ENCODE measurements at places on chromosomes 2 and 18.

DNA sequence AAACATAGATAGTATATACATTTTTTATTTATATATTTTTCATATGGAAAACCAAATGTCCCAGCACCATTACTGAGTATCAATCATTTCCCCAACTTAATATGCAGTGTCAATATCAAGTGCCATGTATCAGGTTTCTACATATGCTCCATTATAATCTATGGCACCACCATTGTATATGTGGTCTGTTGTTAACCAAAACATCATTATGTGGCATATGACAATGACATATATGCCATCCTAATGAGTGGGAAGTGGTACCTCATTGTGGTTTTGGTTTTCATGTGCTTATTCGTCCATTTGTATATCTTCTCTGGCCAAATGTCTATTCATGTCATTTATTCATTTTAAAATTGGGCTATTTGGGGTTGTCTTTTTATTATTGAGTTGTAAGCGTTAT lies 9.2 kb downstream of the PTPN18 start:
- no peak for DNase-seq

GRCh38 chr2:4553241-4553640 lies 849.9 kb downstream of the DCDC2C start:
- no peak for DNase-seq

- DNase-seq = no peak
Measured at GRCh38 chr2:173550143-173550542, 195.5 kb downstream of the CDCA7 start.

- DNase-seq = no peak
Measured at GRCh38 chr2:150207979-150208378, 279.5 kb downstream of the RND3 start.

DNA sequence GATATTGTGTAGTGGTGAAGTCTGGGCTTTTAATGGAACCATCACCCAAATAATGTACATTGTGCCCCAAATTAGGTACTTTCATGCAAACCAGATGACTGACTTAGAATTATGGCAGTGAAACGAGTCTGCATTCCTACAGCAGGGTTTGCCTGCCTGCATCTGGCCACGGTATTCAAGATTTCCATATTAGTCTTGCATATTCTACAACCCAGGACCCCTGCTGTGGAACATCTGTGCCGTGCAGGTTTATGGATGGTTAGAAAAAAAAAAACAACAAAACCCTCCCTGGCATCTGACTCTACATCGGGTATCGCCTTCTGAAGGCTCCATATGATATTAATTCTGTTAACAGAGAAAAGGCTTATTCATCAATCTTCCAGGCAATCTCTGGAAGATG lies 394.8 kb downstream of the DCDC2C start:
- no peak for DNase-seq

DNA sequence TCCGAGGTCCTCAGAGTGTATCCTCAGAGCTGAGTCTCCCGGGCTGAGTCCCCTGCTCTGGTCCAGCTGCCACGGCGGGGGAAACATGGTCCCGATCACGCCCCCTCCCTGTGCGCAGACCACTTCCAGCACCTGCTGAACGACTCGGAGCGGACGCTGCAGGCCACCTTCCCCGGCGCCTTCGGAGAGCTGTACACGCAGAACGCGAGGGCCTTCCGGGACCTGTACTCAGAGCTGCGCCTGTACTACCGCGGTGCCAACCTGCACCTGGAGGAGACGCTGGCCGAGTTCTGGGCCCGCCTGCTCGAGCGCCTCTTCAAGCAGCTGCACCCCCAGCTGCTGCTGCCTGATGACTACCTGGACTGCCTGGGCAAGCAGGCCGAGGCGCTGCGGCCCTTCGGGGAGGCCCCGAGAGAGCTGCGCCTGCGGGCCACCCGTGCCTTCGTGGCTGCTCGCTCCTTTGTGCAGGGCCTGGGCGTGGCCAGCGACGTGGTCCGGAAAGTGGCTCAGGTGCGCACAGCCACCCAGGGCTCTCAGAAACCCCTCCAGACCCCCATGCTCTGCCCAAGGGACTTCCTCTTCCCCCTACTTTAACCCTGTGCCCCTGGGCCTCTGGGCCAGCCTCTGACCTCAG lies 26.7 kb downstream of the GPC1 start:
- DNase-seq = no peak

DNA sequence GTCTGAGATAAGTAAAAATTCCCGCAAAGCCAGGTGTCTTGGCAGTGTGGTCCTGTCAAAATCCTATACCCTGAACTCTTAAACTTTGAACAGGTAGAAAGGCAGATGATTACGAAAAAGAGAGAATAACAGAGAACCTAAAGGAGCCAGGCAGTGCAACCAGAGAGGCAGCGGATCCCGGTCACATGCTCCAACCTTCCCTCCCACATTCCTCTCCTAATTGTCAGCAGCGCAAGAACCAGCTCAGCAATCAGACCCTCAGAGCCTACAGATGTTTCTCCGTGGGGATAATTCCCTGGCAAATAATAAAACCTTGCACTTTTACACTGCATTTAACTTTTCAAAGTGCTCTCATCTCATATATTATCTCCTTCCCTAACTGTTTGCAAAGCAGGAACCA lies 124.8 kb downstream of the EPHA4 start:
- no peak for DNase-seq

DNA sequence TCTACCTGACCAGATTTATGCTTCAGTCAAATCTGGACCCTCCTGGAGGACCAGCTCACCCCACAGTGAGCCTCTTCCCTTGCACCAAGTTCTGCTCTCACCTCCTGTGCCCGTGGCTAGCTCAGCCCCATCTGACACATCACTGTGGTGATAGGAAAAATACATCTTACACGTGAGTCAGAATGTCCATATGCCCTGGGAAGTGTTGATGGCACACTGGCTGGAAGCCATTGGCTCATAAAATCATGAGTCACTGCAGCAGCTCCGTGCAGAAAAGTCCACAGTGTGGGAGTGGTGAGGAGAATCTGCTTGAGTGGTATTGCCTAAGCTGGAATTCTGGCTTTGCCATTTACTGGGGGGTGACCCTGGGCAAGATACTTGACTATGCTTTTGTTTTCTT lies 42.6 kb upstream of the RAPGEF4 start:
- DNase-seq = no peak

DNA sequence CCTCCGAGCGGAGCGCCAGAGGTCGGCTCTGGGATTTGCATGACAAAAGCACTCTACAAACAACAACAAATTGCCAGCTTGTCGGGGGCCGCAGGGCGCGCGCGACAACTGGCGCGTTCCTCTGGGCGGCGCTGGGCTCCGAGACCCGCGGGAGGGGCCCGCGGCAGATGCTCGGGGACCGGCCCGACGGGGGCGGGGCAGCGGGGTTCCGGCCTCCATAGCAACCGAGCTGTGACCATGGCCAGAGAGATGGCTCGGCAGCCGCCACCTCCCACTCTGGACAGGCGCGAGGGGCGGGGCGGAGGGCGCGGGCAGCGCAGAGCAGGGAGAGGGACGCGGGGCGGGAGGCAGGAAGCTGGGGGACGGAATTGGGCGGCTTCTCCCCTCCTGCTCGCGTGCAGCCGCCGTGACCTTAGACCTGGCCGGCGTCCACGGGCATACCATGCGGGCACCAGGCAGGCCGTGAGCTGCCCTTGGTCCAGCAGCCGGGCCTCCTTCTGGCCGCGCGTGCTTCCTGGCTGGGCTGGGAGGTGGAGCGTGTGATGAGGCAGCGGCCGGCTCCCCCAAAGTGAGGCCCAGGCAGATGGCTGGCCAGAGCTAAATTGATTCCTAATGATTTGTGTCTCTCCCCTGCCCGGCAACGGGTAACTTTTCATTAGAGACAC lies 171.5 kb downstream of the CELF4 start:
- no peak for DNase-seq

DNA sequence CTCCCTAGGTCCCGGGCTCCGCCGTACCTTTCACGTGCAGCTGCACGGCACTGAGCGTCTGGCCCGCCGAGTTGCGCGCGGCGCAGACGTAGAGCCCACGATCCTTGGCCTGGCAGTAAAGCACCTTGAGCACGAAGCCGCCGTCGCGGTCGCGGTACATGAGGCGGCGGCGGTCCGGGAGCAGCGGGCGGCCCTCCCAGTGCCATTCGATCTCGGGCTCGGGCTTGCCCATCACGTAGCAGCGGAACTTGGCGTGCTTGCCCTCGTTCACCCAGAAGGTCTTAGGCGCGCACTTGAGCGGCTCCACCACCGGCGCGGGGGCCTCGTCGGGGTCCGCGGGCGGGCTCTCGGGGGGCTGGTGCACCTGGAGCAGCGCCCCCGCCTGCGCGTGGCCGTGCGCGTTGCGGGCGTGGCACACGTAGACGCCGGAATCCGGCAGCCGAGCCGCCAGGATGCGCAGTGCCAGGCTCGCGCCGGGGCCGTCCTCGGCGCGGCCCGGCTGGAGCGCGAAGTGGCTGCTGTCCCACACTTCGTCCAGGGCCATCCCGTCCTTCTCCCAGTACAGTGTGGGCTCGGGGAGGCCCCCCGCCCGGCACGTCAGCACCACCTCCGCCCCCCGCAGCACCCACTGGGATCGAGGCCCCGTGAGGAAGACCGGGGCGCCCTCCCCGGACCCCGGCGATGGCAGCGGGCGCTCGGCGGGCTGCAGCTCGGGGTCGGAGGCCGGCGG lies 980 bp downstream of the OBSL1 start:
- DNase-seq = no peak

GRCh38 chr2:237122214-237122666 lies 36.6 kb downstream of the COPS8 start:
- DNase-seq = peak; percentile 7

GRCh38 chr2:128365217-128365905 lies 46.7 kb upstream of the HS6ST1 start:
- no peak for DNase-seq

DNA sequence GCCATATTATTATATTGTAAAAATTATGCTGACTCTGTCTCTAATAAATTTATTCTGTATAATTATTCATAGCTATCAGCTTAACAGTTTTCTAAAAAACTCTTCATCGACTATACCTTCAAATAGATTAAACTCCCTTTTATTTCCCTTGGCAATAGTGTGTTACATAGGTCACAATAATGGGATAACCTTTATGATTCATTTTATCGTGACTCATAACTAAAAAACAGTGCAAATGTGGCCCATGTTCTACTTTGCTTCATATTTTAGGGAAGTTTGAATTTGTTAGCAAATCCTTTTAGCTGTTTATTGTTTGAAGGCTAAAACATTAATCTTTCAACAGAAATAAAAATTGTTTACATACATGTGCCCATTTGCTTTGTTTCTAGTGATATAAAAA lies 783.2 kb upstream of the CDH2 start:
- DNase-seq = no peak

GRCh38 chr2:161138429-161138828 lies 21.8 kb upstream of the TANK start:
- DNase-seq = no peak

DNA sequence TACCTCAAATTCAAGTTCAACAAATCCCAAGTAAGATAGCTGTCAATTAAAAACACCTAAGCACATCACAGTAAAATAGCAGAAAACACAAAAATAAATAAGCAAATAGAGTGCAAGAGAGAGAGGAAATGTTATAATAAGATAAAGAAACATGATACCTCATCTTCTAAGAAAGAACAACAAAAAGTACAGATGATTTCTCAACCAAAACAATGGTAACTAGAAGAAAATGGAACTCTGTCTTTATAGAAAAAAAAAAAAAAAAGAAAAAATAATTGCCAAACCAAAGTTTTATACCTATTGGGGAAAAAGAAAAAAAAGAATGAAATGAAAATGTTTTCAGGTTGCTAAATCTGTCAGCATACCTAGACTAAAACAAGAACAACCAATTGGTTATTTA lies 1253.5 kb upstream of the CDH2 start:
- no peak for DNase-seq

DNA sequence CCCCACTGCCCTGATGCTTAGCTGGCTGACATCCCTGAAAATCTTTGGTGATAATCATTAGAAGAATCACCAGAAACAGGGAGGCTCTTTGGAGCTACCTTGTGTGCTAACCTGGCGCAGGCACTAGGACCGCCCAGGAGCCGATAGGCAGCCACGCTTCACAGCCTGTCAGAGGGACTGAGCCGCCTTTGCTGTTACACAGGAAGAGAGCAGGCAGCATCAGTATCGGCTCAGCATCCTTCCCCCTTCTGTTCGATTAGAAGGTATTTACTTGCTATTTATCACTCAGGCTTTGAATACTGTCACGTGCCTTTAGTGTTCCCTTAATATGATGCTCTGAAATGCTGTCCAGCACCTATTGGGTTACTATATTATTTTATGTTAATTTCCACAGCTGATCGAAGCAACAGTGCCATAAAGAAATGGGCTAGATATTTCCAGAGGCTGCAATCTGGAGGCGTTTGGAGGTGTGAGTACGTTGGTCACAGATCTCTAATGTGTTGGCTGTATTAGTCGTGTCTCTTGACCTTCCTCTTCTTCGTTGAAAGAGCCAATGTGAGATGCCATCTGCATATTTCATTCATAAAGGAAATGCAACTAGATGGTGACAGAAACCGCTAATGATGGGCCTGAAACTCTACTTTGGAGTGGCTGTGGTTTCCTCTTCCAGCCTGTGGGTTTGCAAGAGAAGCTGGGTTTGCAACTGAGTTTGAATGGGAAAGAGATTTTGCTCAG lies 110.4 kb upstream of the RAB27B start:
- no peak for DNase-seq

DNA sequence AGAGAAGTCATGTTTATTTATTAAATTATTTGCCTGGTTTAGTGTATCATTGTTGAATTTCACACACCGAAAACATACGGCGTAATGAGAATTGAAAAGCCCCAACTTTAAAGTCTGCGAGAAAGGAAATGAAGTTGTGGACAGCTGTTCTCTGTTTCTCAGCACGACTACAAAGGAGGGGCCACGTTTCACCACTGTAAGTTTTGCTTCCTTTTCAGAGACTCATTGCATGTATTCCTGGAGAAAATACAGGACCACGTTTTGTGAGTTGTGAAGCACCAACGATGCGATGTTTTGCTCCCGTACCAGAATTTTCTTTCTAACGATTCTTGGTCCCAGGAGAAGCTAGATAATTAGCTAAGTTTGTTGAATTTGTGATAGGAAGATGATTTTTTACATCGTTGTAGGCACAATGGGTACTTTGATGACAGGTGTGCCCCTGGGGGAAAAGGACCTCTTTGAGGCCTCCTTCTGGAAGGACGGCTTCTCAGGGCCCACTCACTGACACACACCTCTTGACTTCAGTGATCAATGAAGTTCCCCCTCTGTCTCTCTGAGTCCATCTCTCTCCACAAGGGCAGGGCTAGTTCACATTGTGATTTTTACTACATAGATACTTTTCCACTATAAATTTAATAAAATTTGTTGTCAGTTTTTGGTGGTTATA lies 23.7 kb upstream of the ACKR3 start:
- no peak for DNase-seq

DNA sequence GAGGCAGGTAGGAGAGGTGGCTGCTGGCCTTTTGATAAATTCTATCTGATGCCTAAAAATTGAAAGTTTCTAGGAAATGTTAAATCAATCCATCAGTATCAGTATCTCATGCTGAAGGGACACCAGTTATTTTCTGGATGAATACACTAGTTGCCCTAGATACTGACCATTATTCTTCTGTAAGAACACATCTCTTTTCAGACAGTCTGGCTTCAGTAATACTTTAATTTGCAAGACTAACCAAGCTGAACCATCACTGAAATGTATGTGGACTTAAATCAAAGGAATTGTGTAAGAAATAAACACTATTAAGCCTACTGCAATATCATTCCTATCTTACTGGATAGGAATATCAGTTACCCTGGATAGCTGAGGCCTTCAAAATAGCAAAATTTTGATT lies 1546.3 kb downstream of the LRP1B start:
- DNase-seq = no peak

Measured in stimulated activated CD8-positive, alpha-beta memory T cell treated with anti-CD3 and anti-CD28 coated beads, Interleukin-4, amount 100 ng/mL, for 4 hours (primary cell).